Amygdala (tissue), 56 donors: ENCODE measurements at places on chromosomes 3 and 15.

- no peak for DNase-seq
Measured at GRCh38 chr15:67836955-67837354, 2.9 kb downstream of the RNU6-1 start.

- DNase-seq, result no peak
Measured at GRCh38 chr15:35293353-35294130, 208.4 kb upstream of the NANOGP8 start.

DNA sequence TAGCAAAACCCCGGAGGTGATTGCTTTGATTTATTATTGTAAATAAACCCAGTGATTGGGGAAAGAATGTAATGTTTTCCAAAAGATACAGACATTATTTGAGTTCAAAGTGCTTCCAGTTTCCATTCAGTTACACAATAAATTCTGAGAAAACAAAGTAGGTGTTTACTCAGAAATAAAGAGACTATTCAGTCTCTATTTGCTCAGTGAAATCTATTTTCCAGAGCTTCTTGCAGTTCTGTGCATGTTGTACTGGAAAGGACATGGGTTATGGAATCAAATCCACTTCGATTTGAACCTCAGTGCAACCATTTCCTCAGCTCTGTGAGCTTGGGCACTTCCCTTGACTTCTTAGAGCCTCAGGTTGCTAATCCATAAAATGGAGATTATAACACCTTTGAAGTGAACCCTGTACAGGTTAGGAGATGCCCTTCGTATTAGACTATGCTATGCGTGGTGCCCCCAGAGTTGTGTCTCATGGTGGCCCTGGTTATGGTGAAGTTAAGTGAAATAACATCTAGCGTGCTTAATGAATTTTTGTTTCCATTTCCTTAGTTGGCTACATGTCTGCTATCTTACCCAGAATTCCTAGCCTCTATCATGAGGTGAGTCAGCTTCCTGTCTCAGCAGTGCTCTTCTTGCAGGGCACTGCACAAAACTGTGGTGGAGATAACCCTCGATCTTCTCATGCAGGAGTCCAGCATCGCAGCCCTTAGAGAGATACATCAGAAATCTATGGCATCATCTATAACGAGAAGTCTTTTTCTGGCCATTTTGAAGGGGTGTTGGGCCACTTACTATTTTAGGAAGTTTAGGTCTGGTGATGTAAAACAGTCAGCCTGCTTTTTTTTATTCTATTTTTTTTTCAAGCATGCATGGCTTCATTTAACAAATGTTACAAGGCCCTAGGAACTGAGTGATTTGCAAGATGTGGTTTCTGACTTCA is 97.7 kb downstream of the RPL39L start:
- no peak for DNase-seq

GRCh38 chr15:56168394-56168793 is 75.3 kb downstream of the RFX7 start:
- no peak for DNase-seq

GRCh38 chr3:29239376-29239775 is 41.5 kb upstream of the RBMS3 start:
- no peak for DNase-seq

DNA sequence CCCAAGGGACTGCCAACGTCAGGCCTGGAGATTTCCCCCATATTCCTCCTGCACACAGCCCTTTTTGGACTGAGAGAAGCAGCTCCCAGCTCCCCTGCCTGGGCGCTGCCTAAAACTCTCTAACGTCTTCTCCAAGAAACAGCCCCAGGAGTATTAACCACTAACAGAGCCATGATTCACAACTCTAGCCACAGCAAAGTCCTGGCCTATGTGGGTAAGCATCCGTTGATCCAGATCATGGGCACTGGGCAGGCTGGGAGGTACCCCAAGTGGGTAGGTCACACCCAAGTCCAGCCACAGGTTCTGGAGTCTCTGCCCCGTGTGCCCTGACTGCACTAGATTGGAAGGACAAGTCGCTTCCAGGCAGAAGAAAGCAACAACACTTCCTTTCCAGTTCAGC is 31.9 kb downstream of the NBEAL2 start:
- no peak for DNase-seq

GRCh38 chr3:170634663-170635384 is 48.9 kb upstream of the SLC7A14 start:
- DNase-seq, result no peak

GRCh38 chr3:186896875-186897274 is 33.5 kb upstream of the ST6GAL1 start:
- DNase-seq, result no peak

- DNase-seq, result no peak
Measured at GRCh38 chr3:100523050-100523760, 30.8 kb downstream of the TMEM45A start.

GRCh38 chr3:42419563-42419962 is 9.2 kb upstream of the LYZL4 start:
- DNase-seq, result no peak

- no peak for DNase-seq
Measured at GRCh38 chr3:113218011-113218680, 6.8 kb downstream of the BOC start.

- DNase-seq, result no peak
Measured at GRCh38 chr3:194779729-194780224, 94.1 kb downstream of the FAM43A start.

DNA sequence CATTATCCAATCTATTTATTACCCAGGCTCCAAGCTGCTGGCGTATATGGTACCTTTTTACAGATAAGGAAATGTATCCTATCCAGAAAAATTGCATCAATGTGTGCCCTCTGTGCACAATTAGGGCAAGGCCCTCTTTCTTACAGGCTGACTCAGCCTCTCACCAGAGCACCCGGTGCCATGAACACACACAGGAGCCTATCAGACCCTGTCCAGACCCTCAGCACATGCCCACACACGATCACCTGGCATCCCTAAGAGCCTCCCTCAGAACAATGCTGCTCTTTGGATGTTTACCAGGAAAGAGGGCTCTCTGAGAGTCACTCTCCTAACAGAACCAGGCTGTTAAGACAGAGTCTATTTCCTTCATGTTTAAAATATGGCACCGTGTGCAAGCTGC is 460.0 kb upstream of the TBL1XR1 start:
- DNase-seq, result no peak

DNA sequence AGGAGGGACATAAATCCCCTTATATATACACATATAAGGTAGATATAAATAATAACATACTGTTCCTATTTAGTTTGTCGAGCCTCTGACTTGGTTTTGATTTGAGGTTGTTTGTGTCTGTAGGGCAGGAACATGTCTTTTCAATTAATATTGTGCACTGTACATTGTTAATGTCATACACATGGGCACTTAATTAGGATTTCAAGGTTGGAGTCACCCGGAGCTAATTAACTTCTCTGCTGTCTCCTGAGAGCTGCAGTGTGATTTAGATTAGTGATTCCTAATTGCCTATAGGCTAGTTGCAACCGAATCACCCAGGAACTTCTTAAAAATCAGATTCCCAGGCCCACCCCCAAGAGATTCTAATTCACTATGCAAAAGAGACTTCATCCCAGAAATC is 50.4 kb upstream of the FILIP1L start:
- DNase-seq, result no peak

DNA sequence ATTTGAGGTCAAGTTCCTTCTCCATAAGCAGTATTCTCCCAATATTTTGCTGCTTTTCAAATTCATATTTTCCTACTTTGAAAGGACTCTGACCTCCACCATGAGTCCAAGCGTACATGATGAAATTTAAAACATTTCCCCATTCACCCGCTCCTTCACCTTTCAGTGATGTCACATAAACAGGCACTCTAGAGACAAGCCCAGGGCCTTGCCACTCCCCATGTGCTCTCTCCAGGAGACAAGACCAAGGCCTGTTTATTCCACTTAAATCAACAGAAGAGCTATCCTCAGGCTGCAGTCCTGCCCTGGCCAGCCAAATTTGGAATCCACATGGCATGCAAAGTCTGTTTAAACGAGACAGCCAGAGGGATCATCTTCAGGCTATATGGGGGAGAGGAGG is 161.5 kb downstream of the ARRDC4 start:
- DNase-seq, result no peak
